ENCODE measurements at places on chromosomes 6 and 20. TPM values are rescaled to one million over a fixed set of nuclear protein-coding genes. Genes with fewer than 3 reads are reported as not detected.

GRCh38 chr20:2814076-2814475 is 711 bp upstream of the C20orf141 start:
- no peak for DNase-seq

The GJA1 gene
- 73.1 TPM for polyA plus RNA-seq

- DNase-seq = no peak
These were observed 101.6 kb upstream of the TMEM30A start for GRCh38 chr6:75386050-75386770.

DNA sequence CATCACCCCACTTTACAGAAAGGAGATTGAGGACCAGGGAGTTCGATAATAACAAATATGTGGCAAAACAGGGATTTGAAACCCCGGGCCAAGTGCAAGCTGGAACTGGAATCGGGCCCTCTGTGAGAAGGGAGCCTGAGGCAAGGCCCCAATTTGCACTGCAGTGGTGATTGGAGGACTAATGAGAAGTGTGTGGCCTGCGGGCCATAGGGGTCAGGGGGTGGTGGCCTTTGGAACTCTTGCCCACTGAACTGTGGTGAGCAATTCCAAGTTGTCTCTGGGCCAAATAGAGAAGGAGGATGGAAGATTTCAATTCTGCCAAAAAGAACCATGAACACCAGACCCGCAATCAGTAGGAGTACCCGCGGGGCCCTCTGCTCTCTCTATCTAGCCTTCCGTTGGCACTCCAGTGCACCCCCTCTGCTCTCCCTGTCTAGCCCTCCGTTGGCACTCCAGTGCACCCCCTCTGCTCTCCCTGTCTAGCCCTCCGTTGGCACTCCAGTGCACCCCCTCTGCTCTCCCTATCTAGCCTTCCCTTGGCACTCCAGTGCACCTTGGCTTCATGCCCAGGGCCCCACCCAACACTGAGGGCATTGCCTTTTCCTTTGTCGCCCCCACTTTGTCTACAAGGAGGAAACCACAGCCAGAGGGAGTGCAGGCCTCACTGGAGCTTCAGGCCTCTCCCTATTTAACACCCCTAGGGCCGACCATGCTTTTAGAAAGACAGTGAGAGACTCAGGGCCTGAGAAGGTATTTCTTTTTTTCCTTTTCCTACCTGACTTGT is 6.0 kb upstream of the PTPRA start:
- no peak for DNase-seq

The SIRPB1 gene
- polyA plus RNA-seq = 0.30 TPM
